ENCODE measurements at places on chromosomes 7 and 10.

- DNase-seq = no peak
Observed at GRCh38 chr7:68971634-68972340, 626.5 kb upstream of the AUTS2 start.

DNA sequence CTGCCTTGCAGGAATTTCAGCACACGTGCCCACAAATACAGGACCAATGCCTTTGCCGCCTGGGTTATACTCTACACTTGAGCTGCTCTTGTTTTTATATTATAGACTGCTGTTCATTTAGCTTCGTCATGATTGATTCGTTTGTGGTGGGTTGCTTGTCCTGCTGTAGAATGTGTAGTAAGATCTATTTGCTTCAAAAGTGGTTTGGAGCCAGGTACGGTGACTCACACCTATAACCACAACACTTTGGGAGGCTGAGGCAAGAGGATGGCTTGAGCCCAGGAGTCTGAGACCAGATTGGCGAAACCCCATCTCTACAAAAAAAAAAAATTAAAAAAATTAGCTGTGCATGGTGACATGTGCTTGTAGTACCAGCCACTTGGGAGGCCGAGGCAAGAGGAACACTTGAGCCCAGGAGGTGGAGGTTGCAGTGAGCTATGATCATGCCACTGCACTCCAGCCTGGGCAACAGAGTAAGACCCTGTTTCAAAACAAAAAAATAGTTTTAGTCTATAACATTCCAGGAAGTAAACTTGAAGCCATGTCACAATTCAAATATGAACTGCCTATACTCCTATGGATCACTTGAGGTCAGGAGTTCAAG, 9.0 kb upstream of the RHBDD2 start:
- DNase-seq = no peak

DNA sequence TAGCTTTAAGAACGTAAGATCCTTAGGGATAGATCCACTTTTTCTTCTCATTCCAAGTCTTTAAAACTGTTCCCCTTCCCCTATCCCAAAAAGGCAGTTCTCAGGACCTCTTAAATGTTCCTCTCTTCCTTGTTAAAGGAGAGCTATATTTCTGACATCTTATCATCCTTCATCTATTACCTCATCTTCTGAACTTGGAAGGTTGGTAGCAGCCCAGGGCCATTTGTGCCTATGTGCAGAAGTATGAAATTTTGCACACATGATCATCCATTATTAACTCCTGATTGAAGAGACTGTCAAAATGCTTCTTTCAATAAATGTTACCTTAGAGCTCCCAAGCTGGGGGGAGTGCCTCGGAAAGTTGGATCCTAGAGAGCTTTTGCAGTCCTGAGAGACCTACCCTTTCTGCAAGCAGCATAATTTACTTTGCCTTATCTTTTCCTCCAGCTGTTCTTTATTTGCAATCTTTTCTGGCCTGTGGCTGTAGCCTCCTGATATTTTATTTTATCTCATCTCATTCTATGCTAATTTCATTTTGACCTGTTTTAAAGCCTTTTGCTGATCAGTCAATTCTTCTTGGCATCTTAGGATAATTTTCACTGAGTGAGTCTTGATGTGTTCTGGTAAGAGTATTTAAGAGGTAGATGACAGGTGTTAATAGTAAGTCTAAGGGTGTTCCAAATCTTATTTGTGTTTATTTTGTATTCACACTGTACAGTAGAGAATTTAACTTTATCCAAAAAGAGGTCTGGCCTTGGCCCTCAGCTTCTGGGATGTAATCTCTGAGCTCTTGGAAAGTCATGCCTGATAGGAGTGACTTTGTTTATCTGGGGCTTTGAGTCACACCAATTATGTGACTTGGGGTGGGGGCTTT, 135.0 kb upstream of the PDLIM1 start:
- no peak for DNase-seq

- DNase-seq = no peak
Observed at GRCh38 chr7:7693881-7694280, 24.5 kb downstream of the RPA3 start.

DNA sequence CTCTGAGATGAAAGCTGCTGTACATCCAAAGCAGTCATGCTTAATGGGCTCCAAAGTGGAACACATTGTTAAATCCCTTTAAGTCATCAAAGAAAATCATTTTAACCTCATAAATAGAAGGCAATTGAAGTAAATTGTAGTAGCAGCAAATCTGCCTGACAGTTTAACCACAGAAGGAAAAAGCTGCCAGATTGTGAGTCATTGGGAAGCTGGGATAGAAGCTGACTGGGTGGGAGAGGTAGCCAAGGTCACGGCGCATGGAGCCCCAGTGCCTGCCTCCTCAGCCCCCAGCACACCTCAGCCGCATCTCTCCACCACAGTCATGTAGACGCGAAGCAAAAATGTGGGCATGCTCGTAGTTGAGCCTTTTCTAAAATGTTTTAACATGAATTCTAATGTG, 44.0 kb downstream of the TARP start:
- DNase-seq = no peak

DNA sequence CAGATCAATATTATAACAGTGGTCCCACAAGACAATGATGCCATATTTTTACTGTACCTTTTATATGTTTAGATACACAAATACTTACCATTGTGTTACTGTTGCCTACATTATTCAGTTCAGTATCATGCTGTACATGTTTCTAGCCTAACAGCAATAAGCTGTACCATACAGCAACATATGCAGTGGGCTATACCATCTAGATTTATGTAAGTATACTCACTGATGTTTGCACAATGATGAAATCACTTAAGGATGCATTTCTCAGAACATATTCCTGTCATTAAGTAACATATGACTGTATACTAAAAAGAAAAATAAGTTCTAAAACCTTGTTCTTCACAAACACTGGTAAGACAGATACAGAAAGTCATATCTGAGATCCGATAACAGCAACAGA, 468.6 kb upstream of the SEMA3A start:
- no peak for DNase-seq

DNA sequence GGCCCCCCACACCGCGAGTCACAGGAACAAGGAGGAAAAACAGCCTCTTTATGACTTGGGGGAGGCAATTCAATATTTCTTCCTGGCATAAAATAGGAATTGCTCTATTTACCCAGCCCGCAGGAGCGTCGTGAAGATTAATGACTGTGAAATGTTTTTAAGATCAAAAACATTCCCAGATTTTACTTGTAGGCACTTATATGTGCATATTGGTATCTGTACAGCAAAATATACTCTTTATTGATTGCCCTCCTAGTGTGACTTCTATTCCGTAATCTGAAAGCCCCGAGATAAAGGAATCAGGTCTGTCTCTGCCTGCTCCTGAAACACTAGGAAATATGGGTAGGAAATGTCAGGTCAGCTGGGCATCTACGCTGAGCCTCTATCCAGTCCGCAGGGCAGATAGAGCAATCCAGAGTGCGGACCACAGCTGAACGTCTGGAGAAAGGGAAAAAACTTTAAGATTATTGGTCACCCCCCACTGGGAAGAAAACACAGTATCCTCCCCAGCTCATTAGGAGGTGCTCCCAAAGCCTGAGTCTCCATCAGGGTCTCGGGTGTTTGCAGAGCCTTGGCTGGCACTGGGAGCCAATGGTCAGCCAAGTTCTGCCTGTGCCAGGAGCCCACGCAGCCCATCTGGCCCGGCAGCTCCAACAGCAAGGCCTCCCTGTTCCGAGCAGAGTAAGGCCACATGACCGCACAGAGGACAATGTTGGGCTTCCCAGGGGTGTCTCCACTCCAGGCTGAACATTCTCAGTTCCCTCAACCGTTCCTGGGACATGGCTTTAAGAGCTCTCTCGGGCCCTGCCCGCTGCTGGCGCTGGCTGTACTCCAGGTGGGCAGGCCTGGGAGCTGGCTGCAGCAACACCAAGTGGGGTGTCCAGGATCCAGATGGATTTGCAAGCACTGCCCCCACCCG, 7.7 kb downstream of the CTBP2 start:
- no peak for DNase-seq

- no peak for DNase-seq
Observed at GRCh38 chr10:65042496-65042895, 1521.3 kb downstream of the REEP3 start.

DNA sequence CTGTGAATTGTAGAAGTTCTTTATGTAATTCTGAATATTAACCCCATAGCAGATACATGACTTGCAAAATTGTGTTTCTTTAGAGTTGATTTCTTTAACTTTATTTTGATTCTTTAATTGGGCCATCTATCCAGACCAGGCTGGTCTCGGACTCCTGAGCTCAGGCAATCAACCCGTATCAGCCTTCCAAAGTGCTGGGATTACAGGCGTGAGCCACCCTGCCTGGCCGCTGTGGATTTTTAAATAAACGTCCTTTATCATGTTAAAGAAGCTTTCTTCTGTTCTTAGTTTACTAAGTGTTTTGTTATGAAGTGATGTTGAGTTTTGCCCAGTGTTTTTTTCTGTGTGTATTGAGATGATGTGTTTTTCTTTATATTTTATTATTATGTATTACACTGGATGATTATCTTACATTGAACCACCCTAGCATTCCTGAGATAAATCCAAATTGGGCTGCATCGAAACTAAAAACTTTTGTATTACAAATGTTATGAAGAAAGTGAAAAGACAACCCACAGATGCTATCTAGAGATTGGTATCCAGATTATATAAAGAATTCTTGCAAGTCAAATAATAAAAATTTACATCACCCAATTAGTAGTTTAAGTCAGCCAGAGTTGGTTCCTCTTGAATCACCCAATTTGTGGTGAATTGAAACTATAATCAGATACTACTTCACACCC, 118.1 kb downstream of the TPST1 start:
- no peak for DNase-seq

GRCh38 chr10:127971963-127972615, 65.2 kb downstream of the PTPRE start:
- DNase-seq = no peak

GRCh38 chr7:4245135-4245865, 436.8 kb upstream of the FOXK1 start:
- no peak for DNase-seq

DNA sequence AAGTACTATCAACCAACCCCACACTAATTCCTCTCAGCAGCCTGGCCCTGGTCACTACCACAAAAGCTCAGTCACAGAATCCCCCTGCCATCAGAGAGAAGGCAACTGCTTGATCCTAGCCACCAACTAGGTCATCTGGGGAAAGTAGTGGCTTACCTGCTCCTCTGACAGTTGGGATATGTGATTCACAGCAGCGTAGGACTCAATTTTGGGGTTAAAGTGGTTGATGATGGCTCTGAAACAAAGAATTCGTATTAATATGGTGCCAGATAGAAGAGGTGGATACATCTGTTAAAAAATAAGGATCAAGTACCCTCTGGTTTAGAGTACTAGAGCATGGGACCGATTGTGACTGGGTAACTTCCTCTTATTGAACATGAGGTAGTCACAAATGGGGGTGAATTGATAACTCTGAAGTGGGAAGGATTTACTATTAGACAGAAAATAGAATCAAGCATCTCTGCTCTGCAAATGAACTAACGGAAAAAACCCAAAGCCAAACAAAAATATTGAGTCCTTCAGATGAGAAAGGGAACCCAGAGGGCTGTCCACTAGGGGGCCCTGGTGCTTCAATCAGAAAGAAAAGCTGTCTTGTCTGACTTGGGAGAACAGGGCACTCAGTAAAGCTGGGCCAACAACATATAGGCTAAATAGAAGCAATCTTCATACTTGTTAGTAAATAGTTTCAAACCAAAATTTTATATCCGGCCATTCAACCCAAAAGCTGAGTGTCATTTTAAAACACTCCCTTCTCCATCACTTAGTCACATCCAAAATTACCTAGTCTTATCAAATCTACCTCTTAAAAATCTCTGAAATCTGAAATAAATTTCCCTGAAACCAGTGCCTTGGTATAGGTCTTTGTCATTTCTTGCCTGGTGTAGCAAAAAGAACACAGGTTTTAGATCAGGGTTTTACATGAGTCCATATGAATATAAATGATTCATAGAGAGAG, 45.9 kb upstream of the KCNIP2 start:
- DNase-seq = peak; percentile 59

GRCh38 chr7:81333004-81333403, 414.2 kb upstream of the SEMA3C start:
- DNase-seq = no peak

DNA sequence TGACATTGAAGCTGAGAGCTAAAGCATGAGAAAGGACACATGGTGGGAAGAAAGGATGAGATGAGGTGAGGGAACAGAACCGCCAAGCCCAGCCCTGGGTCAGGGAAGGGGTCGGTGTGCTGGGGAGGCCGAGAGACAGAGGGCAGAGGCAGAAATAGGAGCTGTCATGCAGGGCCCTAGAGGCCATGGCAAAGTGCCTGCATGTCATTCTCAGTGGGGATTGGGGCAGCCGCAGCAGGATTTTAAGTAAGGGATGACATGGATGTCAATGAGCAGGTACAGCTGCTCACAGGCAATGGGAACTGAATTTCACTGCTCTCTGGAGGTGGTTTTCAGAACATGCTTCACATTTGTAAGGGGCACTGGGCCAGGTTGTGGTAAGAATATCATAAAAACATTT, 227.4 kb downstream of the RAB11FIP2 start:
- DNase-seq = no peak

DNA sequence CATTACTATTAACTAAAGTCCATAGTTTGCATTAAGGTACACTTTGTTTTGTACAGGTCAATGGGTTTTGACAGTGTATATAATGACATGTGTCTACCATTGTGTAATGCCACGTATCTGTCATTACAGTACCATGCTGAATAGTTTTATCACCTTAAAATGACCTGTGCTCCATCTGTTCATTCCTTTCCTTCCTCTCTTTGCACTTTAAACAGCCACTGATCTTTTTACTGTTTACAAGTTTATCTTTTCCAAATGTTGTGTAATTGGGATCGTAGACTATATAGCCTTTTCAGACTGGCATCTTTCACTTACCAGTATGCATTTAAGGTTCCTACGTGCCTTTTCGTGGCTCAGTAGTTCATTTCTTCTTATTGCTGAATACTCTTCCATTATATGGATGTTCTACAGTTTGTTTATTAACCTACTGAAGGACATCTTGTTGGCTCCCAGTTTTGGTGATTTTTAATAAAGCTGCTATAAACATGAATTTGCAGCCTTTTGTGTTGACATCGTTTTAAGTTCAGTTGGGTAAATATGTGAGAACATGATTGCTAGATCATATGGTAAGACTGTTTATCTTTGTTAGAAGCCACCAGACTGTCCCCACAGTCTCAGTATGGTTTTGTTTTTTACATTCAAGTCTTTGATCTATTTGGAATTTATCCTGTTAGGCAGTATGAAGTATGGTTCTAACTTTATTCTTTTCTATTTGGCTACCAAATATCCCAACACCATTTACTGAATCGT, 24.7 kb downstream of the STAM start:
- DNase-seq = no peak

GRCh38 chr7:99380823-99381663, 6.5 kb downstream of the ARPC1B start:
- DNase-seq = peak; percentile 83
